ENCODE measurements at places on chromosomes 12 and 14.

GRCh38 chr12:69354556-69355187 lies 4.9 kb upstream of the YEATS4 start:
- peak; percentile 13 for DNase-seq

GRCh38 chr12:2613326-2614073 lies 181.3 kb upstream of the FKBP4 start:
- no peak for DNase-seq

DNA sequence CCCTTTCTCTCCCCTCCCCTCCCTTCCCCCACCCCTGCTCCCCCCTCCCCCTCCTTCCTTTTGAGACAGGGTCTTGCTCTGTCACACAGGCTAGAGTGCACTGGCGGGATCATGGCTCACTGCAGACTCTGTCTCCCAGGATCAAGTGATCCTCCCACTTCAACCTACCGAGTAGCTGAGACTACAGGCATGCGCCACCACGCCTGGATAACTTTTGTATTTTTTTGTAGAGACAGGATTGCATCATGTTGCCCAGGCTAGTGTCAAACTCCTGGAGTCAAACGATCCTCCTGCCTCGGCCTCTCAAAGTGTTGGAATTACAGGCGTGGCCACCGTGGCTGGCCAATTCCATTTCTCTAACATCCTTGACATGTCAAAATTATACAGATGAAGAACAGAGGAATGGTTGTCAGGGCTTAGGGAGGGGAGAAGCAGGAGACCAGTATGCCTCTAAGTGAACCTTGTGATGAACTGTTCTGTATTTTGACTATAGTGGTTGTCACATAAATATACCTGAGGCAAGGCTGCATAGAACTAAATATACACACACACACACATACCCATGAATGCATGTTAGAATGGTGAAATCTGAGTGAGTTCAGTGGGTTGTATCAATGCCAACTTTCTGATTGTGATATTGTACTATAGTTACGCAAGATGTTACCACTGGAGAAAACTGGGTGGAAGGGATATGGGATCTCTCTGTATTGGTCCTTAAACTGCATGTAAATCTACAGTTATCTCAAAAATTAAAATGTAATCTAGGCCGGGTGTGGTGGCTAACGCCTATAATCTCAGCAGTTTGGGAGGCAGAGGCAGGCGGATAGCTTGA lies 3.6 kb upstream of the CFAP73 start:
- DNase-seq = no peak

DNA sequence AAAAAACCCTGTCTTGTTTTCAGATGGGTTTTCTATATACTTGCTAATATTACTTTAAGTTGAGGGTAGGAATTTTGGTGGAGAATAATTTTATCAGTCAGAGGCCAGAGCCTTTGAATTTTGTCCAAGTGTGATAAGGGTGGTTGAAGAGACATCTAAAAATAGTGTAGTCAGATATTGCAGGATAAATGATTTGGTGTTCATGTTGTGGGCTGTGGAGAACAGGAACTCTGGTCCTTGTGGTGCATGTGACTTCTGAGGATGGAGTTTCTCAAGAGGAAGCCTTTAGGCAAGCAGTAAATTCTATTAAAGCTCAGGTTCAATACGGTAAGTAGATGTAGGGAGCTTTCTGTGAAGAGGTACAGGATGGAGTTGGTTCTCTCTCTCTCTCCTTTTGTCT lies 2.8 kb downstream of the ADAM21 start:
- no peak for DNase-seq

DNA sequence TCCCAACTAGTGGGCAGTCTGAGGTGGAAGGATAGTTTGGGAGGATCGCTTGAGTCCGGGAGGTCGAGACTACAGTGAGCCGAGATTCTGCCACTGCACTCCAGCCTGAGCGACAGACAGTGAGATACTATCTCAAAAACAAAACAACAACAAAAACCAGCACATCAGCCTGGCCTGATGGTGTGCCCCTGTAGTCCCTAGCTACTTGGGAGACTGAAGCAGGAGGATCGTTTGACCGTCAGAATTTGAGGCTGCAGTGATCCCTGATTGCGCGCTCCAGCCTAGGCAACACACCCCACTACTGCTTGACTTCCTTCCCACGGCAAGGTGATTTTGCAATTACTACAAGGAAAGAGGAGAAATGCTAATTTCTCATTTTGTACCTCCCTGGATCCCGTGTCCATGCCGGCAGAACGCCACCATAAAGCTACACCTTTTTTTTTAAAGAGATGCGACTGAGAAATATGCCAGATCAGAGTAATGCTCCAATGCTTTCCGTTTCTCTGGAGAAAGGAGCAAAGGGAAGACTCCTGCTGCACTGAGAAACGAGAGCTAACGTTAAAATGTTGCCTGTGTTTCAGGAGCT lies 672 bp upstream of the SCFD1 start:
- DNase-seq = no peak

GRCh38 chr14:65434216-65434850 lies 21.8 kb downstream of the FUT8 start:
- no peak for DNase-seq

GRCh38 chr14:30874999-30875787 lies 834 bp downstream of the COCH start:
- peak; percentile 23 for DNase-seq

DNA sequence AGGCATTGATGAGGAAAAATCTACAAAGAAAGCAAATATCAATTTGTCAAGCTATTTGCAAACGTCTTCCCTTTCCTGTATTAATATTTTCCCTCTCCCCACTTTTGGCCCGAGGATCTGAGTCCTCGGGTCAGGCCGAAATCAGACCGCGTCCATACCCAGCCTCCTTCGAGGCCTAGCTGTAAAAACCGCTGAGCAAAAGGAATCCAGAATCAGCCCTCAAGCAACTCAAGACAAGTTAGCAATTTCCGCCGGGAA lies 353 bp upstream of the MAPK1IP1L start:
- no peak for DNase-seq

GRCh38 chr14:89638891-89639290 lies 221.9 kb upstream of the FOXN3 start:
- DNase-seq = no peak

DNA sequence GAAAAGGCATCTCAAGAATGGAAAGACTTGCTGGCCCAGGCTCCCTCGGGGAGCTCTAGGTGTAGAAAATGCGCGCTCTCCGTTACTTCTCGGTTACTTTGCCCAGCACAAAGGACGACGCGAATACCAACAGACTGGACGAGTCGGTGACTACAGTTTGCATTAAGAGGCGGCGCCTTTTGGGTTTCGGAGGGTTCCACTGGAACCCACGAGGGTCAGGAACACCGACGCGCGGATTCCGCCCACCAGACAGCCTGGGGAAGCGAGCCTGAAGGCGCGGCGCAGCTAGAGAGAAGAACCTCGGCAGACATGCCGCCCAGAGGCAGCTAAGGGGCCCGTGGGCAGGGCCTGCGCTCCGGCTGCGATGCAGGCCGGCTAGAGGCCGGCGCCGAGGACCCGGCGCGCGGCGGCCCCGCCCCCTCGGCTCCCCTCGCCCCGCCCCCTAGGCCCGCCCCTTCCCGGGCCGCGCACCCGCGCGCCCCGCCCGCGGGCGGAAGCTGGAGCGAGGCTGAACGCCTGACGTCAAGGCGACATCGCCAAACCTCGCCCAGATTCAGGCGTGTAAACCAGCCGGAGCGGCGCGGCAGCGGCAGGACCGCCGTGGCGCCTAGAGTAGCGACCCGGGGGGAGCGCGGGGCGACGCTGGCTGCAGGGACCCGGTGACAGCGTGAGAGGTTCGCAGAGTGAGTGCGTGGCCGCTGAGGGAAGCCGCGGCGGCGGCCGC lies at the start of gene RAP1B:
RAP1B (plus strand) TSS at position 530 of the 724 bp plus-strand sequence. CDS start 37,826 bp downstream, outside the sequence.
- peak; percentile 82 for DNase-seq

- DNase-seq = no peak
Observed at GRCh38 chr12:17507336-17507735, 582.7 kb downstream of the RERGL start.

DNA sequence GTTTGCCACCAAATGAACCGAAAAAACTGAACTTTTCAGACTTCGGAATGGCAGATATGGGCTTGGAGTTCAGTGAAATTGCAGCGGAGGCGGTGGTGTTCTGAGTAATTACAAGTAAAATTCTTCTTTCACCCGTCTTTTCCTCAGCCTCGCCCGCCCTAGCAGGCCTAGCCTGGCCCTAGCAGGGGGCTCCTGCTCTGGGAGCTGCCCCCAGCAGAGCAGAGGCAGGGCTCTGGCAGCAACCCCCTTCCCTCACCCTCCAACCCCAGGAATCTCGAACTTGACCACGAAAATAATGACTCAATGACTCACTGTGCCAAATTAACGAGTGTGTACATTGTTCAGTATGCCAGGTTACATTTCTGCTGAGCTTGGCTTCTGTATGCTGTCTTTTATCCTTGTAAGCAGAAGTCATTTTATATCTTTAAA lies 1.1 kb downstream of the PAPLN start:
- no peak for DNase-seq

DNA sequence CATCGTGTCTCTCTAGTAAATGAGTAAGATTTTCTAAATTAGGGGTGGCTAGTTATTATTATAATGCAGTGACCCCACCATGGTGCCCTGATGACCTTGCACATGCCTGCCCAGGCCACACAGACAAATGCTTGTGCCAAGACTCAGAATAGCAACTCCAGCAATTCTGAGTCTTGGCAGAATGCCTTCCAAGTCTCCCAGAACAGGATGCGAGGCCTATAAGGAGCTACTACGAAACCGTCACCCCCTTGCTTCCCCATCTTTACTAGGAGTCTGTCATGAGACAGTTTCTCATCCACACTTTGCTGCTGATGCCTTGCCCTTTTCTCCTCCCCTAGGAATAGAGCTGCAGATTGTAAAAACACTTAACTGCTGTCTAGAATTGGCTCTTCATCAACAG lies 559.9 kb downstream of the TRHDE start:
- no peak for DNase-seq

GRCh38 chr14:96299441-96299840 lies 43.4 kb downstream of the BDKRB1 start:
- DNase-seq = no peak

DNA sequence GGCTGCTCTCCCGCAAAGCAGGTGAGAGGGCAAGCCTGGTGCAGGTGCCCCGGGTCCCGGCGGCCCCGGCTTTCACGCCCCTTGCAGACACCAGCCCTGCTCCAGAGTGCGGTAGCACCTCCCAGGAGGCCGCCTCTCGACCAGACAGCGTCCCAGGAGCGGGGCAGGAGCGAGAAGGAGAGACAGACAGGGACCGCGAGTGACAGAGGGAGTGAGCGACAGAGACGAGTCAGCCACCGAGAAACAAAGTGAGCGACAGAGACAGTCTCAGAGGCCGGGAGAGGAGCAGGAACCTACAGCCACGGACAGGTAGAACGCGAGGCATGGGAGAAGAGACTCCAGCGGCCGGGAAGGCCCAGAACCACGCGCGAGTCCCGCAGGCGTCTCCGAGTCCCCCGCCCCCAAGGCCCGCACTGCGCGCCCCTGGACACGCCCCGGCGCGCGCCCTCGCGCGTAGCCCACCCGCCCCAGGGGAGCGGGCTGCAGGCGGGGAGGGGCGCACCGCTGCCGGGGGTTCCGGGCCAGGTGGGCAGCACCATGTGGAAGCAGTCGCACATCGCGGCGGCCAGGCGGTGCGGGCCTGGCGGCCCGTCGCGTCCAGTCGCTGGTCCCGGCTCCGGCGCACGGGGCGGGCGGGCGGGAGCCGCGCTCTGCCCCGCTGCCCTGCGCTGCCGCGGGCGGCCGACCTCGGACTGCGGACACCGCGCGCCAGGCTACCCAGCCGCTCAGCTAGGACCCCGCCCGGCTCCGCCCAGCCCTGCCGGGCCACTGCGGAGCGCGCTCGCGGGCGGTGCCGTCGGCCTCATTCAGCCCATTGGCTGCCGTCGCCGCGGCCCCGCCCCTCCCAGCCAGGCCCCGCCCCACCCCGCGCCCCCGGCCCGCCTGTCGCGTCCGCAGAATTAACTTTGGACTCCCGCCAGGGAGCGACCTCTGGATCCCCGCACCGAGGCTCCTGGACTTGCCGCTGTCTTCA lies at the start of gene AHNAK2:
AHNAK2 (minus strand) TSS at position 694 of the 973 bp plus-strand sequence; CDS start at position 557, 137 bp downstream.
- peak; percentile 89 for DNase-seq

- peak; percentile 65 for DNase-seq
Observed at GRCh38 chr14:61051051-61051450, 70.0 kb downstream of the SLC38A6 start.

- DNase-seq = no peak
Observed at GRCh38 chr12:120651821-120652220, 11.4 kb downstream of the CABP1 start.

DNA sequence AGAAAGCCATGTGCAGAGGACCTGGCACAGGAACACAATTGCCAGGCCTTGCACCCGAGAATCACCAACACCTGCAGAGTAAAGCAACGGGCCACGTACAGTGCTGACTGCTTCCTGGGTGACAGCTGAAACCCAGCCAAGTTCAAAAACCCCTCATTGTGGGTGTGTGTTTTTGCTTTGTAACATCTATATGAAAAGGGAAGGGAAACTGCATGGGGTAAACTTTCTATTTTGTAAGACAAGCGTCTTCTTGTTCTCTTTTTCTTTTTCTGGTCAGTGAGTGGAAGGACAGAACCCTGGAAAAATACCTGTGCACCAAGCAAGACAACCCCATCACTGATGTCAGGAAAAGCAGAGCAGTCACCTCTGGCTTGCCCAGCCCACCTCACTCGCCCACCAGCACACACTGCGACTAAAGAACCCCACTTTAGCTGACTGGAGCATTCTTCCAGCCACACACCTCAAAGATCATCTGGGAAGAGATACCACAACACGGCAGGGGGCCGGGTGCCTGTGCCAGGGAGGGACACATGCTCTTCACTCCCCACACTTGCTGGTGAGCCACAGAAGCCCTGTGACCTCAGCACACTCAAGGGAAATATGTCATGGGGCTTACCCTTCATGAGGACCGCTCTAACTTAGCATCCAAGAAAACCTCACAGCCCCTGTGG lies 172.3 kb downstream of the NDUFA12 start:
- no peak for DNase-seq

DNA sequence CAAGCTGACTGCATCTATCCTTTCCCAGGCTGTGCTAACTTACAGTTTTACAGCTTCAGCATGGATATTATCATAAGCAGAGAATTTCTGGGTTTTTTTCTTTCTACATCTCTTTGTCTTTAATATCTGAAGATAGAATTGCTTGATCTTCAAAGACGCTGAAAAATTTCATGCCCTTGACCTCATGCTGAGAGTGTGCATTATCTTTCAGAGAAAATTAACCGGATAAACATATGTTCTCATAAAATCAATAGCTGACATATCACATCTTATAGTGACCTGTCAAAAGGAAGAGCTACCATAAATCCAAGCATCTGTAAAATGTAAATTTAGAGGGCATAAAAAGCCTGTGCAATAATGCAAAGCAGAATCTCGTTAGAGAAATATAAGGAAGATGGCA lies 1704.1 kb upstream of the FLRT2 start:
- no peak for DNase-seq

- no peak for DNase-seq
Observed at GRCh38 chr14:99619835-99620834, 16.1 kb upstream of the CCDC85C start.

GRCh38 chr12:64269161-64269560 lies 47.1 kb upstream of the KICS2 start:
- DNase-seq = no peak

All from spinal cord (tissue), 10 donors.